ENCODE measurements at places on chromosomes 7 and 10. TPM values are rescaled to one million over a fixed set of nuclear protein-coding genes. Genes with fewer than 3 reads are reported as not detected.

The GPR85 gene
- total RNA-seq, result not detected

The MORN4 gene
- total RNA-seq, result 10.7 TPM

The NKX1-2 gene
- total RNA-seq, result not detected

The AGAP4 gene
- total RNA-seq, result 9.4 TPM

The LIPK gene
- total RNA-seq, result not detected

The TRIM50 gene
- not detected for total RNA-seq

The SFTPD gene
- total RNA-seq, result not detected

- DNase-seq, result no peak
- no peak overlapping the region for H3K27ac ChIP-seq
- H3K36me3 ChIP-seq, result no peaks in the 10 kb centered on the region
- no peak overlapping the region for H3K4me3 ChIP-seq
These were observed 281.4 kb upstream of the CSTF2T start for GRCh38 chr10:51980752-51981151.

DNA sequence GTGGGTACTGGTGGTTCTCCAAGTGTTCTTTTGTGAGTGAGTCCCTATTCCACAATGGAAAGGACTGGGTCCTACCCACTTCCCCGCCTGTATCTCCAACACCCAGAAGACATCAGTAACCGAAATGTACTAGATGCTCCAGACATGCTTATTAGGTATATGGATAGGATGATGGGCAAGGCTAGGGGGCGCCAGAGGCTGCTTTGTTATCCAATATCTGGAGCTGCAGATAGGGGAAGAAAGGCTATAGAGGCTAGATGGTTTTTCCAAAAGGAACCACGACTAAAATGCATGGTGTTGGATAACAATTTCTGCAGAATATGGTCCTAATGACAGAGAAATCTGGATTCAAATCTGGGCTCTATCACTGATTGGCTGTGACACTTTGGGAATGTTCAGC is 56.2 kb upstream of the TM9SF3 start:
- H3K4me1 ChIP-seq, result peaks cover 14% of the 10 kb centered on the region
- H3K4me3 ChIP-seq, result no peak overlapping the region
- no peaks in the 10 kb centered on the region for H3K27me3 ChIP-seq
- peak; percentile 92 for DNase-seq
- H3K36me3 ChIP-seq, result no peaks in the 10 kb centered on the region

- peaks cover 54% of the 10 kb centered on the region for H3K4me1 ChIP-seq
- DNase-seq, result no peak
- H3K27me3 ChIP-seq, result no peaks in the 10 kb centered on the region
These were observed 18.8 kb downstream of the EZH2 start for GRCh38 chr7:148865283-148865682.

GRCh38 chr7:74373536-74373935 is 80.2 kb upstream of the GTF2IRD1 start:
- H3K4me3 ChIP-seq, result no peak overlapping the region
- H3K36me3 ChIP-seq, result no peaks in the 10 kb centered on the region
- no peaks in the 10 kb centered on the region for H3K27me3 ChIP-seq
- H3K4me1 ChIP-seq, result peaks cover 4% of the 10 kb centered on the region
- H3K27ac ChIP-seq, result no peak overlapping the region
- DNase-seq, result no peak

GRCh38 chr7:98283127-98283886 is 1.8 kb downstream of the BRI3 start:
- no peaks in the 10 kb centered on the region for H3K27me3 ChIP-seq
- H3K4me1 ChIP-seq, result peaks cover 33% of the 10 kb centered on the region
- peaks cover 2% of the 10 kb centered on the region for H3K36me3 ChIP-seq
- peak overlapping the region; percentile 12 for H3K27ac ChIP-seq
- peak overlapping the region; percentile 77 for H3K4me3 ChIP-seq
- DNase-seq, result no peak

GRCh38 chr7:109873296-109873695 is 1217.6 kb upstream of the LRRN3 start:
- no peak for DNase-seq
- H3K4me3 ChIP-seq, result no peak overlapping the region
- H3K36me3 ChIP-seq, result no peaks in the 10 kb centered on the region
- no peak overlapping the region for H3K27ac ChIP-seq

- peaks cover 35% of the 10 kb centered on the region for H3K36me3 ChIP-seq
- H3K4me3 ChIP-seq, result no peak overlapping the region
These were observed 13.1 kb downstream of the EZH2 start for GRCh38 chr7:148871030-148871429.

DNA sequence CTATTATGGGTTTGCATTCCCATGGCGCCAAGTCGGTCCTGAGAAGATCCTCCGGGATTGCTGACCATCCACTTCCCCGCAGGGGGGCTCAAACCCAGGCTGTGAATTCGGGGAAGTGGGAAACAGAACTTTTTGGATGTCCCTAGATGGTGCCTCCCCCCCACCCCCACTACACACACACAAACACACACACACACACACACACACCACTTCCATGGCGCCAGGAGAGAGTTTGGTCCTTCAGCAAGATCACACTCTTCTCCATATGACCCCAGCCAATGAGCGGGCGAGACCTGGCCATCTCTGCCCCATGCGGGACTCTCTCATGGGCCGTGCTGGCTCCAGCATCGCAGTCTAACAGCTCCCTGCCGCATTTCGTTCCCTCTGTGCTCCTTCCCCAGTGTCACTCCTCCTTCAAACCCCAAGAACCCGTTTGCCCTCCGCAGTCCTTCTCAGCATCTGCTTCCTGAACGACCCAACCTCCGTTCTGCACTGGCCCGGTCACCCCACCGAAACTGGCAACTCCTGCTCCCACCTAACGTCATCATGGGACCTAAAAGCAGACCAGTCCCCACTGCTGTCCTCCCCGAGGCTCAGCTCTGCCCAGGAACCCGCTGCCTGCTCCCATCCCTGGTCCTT is 32.1 kb upstream of the TNRC18 start:
- H3K27ac ChIP-seq, result no peak overlapping the region
- H3K4me1 ChIP-seq, result no peaks in the 10 kb centered on the region
- H3K36me3 ChIP-seq, result no peaks in the 10 kb centered on the region
- DNase-seq, result no peak
- no peaks in the 10 kb centered on the region for H3K27me3 ChIP-seq

- peaks cover 7% of the 10 kb centered on the region for H3K27me3 ChIP-seq
- H3K27ac ChIP-seq, result no peak overlapping the region
- H3K36me3 ChIP-seq, result no peaks in the 10 kb centered on the region
- peaks cover 39% of the 10 kb centered on the region for H3K4me1 ChIP-seq
- peak; percentile 5 for DNase-seq
These were observed 409 bp downstream of the DNMBP start for GRCh38 chr10:100009283-100009792.

GRCh38 chr7:107900496-107901015 is 9.6 kb downstream of the DLD start:
- H3K27me3 ChIP-seq, result no peaks in the 10 kb centered on the region
- H3K4me3 ChIP-seq, result no peak overlapping the region
- H3K36me3 ChIP-seq, result peaks cover 27% of the 10 kb centered on the region
- H3K4me1 ChIP-seq, result peaks cover 32% of the 10 kb centered on the region
- no peak for DNase-seq

DNA sequence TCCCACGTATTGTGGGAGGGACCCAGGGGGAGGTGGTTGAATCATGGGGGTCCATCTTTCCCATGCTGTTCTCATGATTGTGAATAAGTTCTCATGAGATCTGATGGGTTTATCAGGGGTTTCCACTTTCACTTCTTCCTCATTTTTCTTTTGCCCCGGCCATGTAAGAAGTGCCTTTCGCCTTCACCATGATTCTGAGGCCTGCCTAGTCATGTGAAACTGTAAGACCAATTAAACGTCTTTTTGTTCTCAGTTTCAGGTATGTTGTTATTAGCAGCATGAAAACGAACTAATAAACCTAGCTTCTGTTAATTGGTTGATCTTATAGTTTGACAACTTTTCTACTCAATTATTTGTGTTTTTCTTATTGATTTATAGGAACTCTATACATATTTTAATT is 206.3 kb downstream of the NXPH1 start:
- no peaks in the 10 kb centered on the region for H3K36me3 ChIP-seq
- H3K4me3 ChIP-seq, result no peak overlapping the region
- no peaks in the 10 kb centered on the region for H3K27me3 ChIP-seq
- no peak overlapping the region for H3K27ac ChIP-seq

DNA sequence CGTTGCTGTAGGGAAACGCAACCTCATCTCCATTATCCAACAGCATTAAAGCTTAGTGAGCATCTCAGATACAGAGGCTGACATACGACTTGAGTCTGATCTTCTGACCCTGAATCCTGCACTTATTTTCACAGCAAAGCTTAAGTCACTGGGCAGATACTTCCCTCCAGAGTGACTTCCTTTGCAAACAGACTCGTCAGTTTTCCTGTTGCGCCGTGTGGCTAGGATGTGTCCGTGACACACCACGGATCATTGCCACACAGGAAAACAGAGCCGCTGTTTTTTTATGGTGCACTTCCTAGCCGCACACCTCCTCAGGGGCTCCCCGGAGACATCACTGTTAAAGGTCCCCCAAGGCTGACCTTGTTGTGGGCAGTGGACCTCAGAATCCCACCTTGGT is 94.9 kb upstream of the MKI67 start:
- no peaks in the 10 kb centered on the region for H3K36me3 ChIP-seq
- peaks cover 8% of the 10 kb centered on the region for H3K4me1 ChIP-seq
- no peak overlapping the region for H3K27ac ChIP-seq
- DNase-seq, result no peak

GRCh38 chr7:27205325-27206280 is 5.7 kb upstream of the HOXA13 start:
- no peaks in the 10 kb centered on the region for H3K36me3 ChIP-seq
- DNase-seq, result no peak
- no peak overlapping the region for H3K4me3 ChIP-seq
- H3K27me3 ChIP-seq, result peaks cover 89% of the 10 kb centered on the region

DNA sequence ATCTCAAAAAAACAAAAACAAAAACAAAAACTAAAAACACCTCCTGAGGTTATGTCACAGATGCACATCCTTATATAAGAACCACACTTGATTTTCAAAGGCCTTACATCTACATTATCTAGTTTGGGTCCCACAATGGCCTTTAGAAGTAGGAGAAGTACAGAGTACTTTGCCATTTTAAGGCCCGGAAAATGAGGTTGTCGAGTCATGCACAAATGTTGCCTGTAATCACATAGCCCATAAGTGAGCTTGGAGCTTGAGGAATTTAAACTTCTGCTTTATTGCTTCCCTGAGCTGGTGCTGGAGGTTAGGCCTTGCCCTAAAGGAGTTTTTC is 9.7 kb upstream of the MKRN1 start:
- no peaks in the 10 kb centered on the region for H3K27me3 ChIP-seq
- H3K27ac ChIP-seq, result no peak overlapping the region
- H3K4me3 ChIP-seq, result no peak overlapping the region
- DNase-seq, result no peak
- H3K4me1 ChIP-seq, result no peaks in the 10 kb centered on the region
- H3K36me3 ChIP-seq, result no peaks in the 10 kb centered on the region

DNA sequence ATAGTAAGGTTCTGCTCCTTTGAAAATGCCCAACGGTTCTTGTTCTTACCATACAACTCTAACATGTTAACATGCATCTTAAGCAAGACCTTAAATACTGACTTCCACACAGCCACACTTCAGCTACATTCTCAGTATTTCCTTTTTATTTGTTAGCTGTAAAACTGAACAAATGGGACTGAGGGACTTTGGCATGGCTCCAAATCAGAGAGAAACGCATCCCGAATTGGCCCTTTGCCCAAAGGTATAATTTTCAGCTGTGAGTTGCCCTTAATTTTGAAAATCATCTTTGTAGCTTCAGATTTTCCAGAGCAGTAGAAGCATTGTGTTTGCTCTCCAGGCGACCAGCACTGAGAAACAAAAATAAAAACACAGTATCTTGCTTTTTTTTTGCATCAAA is 56.4 kb downstream of the NEUROD6 start:
- no peak overlapping the region for H3K27ac ChIP-seq
- no peak overlapping the region for H3K4me3 ChIP-seq
- H3K27me3 ChIP-seq, result no peaks in the 10 kb centered on the region
- H3K4me1 ChIP-seq, result no peaks in the 10 kb centered on the region
- DNase-seq, result no peak

- no peaks in the 10 kb centered on the region for H3K36me3 ChIP-seq
- no peak for DNase-seq
- no peak overlapping the region for H3K4me3 ChIP-seq
These were observed 124.9 kb upstream of the TCERG1L start for GRCh38 chr10:131436458-131436857.

DNA sequence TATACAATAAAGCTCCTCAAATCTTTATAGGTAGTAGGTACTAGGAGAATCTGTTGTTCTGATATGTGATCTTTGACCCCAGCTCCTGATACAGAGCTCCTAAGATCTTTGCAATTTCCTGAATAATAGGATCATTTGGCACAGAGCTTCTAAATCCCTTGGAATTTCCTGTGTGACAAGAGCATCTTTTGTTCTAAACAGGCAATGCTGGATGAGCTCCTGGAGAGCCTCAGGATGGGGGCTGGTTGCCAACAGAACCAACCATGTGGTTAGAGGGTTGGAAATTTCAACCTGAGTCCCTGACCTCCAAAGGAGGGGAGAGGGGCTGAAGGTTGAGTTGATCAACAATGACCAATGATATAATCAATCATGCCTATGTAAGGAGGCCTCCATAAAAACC is 629.0 kb downstream of the CCSER2 start:
- no peaks in the 10 kb centered on the region for H3K27me3 ChIP-seq
- H3K36me3 ChIP-seq, result no peaks in the 10 kb centered on the region
- H3K4me3 ChIP-seq, result no peak overlapping the region

- no peak overlapping the region for H3K27ac ChIP-seq
- no peaks in the 10 kb centered on the region for H3K36me3 ChIP-seq
- H3K27me3 ChIP-seq, result peaks cover 5% of the 10 kb centered on the region
- no peaks in the 10 kb centered on the region for H3K4me1 ChIP-seq
- H3K4me3 ChIP-seq, result no peak overlapping the region
These were observed 27.6 kb downstream of the WIPF3 start for GRCh38 chr7:29833929-29834328.

- no peak overlapping the region for H3K4me3 ChIP-seq
- H3K27ac ChIP-seq, result no peak overlapping the region
- no peak for DNase-seq
- no peaks in the 10 kb centered on the region for H3K36me3 ChIP-seq
- H3K27me3 ChIP-seq, result peaks cover 29% of the 10 kb centered on the region
These were observed 34.4 kb downstream of the NRCAM start for GRCh38 chr7:108421720-108422331.

DNA sequence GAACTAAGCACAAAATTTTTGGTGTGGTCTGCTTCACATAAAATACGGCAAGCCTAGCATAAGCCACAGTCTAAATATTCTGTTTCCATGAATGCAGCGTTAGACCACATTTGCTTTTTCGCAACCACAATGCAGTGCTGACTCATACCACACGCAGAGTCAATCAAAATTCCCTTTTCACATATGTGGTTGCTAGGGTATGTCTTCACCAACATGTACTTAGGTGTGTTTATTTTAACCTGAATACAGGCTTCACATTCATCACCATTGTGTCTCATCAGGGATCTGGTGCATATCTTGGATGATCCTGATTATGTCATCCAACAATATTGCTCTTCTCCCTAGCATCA is 90.8 kb downstream of the CHN2 start:
- H3K4me3 ChIP-seq, result no peak overlapping the region
- peak; percentile 67 for DNase-seq
- no peak overlapping the region for H3K27ac ChIP-seq
- H3K27me3 ChIP-seq, result peaks cover 14% of the 10 kb centered on the region
- H3K36me3 ChIP-seq, result no peaks in the 10 kb centered on the region
- peaks cover 7% of the 10 kb centered on the region for H3K4me1 ChIP-seq
